ENCODE measurements at places on chromosomes 1 and 21. TPM values are rescaled to one million over a fixed set of nuclear protein-coding genes. Genes with fewer than 3 reads are reported as not detected.

SLAMF6 gene
- not detected for total RNA-seq

SH2D1B gene
- total RNA-seq = under 0.01 TPM

SERPINC1 gene
- total RNA-seq = not detected

HSD11B1 gene
- total RNA-seq = 33.3 TPM

C1orf232 gene
- total RNA-seq = not detected

GRIK3 gene
- total RNA-seq = not detected

C1orf141 gene
- total RNA-seq = 0.65 TPM

RNU1-3 gene
- under 0.01 TPM for total RNA-seq

KRTAP13-2 gene
- total RNA-seq = not detected

CLEC20A gene
- not detected for total RNA-seq

RAB25 gene
- total RNA-seq = not detected

NEXN gene
- total RNA-seq = 17.6 TPM

THEM5 gene
- not detected for total RNA-seq

KIAA0319L gene
- total RNA-seq = 36.2 TPM

CAMK2N1 gene
- total RNA-seq = 5.2 TPM

CD160 gene
- total RNA-seq = not detected

ABCA4 gene
- 0.09 TPM for total RNA-seq

DIRAS3 gene
- 1.2 TPM for total RNA-seq

KLHDC8A gene
- total RNA-seq = not detected

S100A14 gene
- 0.18 TPM for total RNA-seq

RGS16 gene
- 2.3 TPM for total RNA-seq
